CD4-positive, alpha-beta T cell treated with Interleukin-1 beta for 1 hour (primary cell): ENCODE measurements at places on chromosomes 7 and 10.

- no peak for DNase-seq
Observed at GRCh38 chr7:96508371-96508770, 186.5 kb upstream of the SLC25A13 start.

- DNase-seq = no peak
Observed at GRCh38 chr10:130935128-130935439, 376.4 kb downstream of the TCERG1L start.

DNA sequence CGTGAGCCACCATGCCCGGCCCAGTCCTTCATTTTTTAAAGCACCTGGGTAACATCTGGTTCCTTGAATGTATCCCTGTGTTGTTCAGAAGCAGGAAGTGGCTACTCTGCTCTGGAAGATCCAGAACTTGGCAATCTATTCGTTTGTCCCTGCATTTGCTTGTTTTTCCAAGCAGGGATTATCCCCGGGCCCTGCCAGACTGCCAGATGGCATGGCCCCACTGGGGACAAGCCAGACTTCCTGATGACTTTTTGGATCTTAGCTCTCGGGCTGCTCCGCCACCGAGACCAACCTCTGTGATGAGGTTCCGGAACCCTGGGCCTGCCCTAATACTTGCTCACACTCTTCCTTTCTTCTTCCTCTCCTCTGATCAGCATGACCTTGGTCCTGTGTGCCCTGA lies 496.7 kb downstream of the TYW1 start:
- no peak for DNase-seq

DNA sequence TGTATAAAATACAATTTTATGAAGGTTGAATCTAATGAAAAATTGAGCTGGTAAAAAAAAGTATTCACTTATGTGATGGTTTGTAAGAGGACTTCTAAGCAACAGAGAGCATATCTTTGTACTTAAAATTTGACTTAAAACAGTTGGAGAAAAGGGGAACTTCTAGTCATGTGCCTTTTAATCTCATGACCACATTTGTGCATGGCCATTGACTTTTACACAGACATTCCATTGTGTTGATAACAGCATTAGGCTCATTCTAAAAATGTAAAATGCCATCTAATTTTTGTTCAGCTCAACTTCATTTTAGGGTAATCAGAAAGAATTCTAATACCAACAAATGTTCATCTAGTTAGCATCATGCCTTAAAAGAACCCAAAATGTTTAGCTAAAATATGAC lies 119.9 kb downstream of the HPSE2 start:
- DNase-seq = no peak

GRCh38 chr7:114108510-114108909 lies 189.7 kb upstream of the PPP1R3A start:
- no peak for DNase-seq

DNA sequence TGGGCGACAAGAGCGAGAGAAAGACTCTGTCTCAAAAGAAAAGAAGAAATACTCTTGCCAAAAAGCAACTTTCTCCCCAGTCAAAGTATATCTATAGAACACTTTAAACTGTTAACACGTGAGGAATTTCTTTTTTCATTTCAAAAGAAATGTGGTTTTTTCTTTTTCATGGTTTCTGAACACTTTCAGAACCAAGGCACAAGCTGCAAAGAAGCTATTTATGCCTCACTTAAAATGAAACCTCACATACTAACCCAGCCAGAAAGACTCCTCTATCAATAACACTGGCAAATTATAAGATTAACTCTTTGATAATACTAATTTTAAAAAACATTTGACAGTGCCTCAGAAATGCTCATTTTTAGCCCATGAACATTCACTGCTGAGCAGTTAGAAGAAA lies 20.9 kb downstream of the TBX20 start:
- DNase-seq = no peak

DNA sequence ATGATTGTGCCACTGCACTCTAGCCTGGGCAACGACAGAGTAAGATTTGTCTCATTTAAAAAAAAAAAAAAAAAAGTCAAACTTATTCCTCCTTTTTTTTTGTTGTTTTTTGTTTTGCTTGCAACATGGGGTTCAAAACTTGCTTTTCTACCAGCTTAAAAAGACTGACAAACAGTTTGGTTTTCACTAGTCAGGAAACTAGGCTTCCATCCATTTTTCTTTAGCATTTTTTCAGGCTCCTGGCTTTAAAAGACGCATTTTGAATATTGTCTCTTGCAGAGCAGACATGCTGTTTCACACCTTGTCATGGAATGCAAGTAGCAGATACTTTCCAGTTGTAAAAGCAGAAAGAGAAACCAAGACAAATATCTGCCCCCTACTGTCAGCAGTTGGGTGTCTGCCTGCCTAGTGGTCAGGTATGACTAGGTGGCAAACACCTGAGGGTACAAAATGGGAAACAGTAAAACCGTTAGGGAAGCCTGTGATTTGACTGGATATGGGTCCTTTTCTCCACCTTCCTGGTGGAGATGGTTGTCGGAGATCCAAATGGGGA lies 139.9 kb downstream of the CCDC71L start:
- no peak for DNase-seq

- DNase-seq = no peak
Observed at GRCh38 chr7:103981003-103981423, 8.4 kb downstream of the RELN start.
